ENCODE measurements at places on chromosomes 7 and 10.

GRCh38 chr10:62724465-62724864, 80.1 kb upstream of the ADO start:
- DNase-seq: no peak

- no peak for DNase-seq
Observed at GRCh38 chr7:110960811-110961210, 130.1 kb upstream of the LRRN3 start.

- DNase-seq: no peak
Observed at GRCh38 chr10:128686630-128687278, 560.5 kb upstream of the MKI67 start.

GRCh38 chr10:7320072-7320471, 90.8 kb downstream of the SFMBT2 start:
- no peak for DNase-seq

GRCh38 chr10:11831520-11831951, 8.4 kb downstream of the PROSER2 start:
- no peak for DNase-seq

DNA sequence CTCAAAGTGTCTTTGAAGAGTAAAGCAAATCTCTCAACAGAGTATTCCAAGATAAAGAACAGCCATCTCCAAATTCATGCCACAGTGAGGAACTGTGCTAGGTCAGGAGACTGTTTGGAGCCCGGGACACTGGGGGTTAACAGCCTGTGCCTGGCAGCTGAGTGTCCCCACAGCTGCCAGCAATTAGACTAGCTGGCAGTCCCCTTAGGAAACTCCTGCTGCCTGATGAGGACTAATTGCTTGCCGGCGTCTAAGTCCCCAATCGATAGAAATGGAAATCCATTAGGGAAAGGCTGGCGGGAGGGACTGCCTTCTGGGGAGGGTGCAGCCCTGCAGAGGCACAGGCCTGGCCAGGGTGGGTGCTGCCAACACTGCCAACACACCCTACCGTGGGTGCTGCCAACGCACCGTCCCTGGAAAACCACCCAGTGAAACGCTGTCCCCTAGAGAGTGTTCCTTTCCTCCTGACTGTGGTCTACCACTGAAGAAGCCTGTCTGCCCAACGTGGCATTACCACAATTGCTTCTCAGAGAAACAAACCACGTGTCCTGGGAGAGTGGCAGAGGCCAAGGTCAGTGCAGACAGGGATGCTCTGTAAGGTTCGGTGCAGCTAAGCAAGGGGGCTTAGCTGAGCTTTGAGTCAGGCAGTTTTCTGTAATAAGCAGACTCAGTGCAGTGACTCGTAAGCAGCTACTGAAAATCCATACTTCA, 60.8 kb downstream of the XRCC2 start:
- DNase-seq: no peak

- DNase-seq: no peak
Observed at GRCh38 chr10:132855889-132856288, 69.9 kb upstream of the NKX6-2 start.

- DNase-seq: no peak
Observed at GRCh38 chr10:72509206-72509799, 116.6 kb downstream of the MICU1 start.

- DNase-seq: no peak
Observed at GRCh38 chr7:93566876-93567275, 7.6 kb downstream of the CALCR start.

All from GM12864 (cell line).